ENCODE measurements at places on chromosomes 2 and 18. TPM values are rescaled to one million over a fixed set of nuclear protein-coding genes. Genes with fewer than 3 reads are reported as not detected.

Gene PRSS56
- total RNA-seq, result not detected

Gene RESP18
- total RNA-seq, result not detected

Gene CENPA
- 1.7 TPM for total RNA-seq

Gene GIGYF2
- total RNA-seq, result 82.1 TPM

DNA sequence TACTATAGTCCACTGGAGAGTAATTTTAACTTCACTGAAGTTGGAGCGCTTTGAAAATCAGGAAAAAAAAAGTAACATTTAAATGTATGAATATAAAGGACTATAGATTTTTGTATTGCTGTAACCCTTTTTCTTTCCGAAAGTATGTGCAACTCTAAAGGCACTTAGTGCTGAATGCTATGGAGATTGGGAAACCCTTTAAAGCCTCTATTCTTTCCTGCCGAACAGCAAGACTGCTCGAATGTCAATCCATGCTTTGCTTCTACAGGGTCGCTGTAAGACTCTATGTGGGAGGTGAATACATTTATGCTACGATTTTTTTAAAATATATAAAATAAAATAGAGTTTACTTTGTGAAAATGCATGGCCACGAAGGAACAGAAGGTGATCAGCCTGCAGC lies 825 bp downstream of the GRB14 start:
- DNase-seq, result no peak

DNA sequence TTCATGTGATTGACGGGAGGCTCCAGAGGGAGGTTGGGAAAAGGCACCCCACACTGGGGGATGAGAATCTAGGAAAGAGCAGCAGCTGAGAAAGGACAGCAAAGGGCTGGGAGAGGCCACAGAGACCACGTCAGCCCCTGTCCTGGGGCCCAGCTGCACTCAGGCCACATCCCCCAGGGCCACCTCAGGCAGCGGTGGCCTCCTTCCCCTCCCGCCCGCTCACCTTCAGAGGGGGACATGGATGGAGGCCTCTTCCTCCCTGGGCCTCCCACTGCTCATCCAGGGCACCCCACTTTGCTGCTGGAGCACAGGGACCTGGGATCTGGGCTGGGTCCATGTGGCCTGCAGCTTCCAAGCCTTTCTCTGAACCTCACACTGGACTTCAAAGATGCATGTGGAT lies 199.8 kb upstream of the HDAC4 start:
- no peak for DNase-seq

DNA sequence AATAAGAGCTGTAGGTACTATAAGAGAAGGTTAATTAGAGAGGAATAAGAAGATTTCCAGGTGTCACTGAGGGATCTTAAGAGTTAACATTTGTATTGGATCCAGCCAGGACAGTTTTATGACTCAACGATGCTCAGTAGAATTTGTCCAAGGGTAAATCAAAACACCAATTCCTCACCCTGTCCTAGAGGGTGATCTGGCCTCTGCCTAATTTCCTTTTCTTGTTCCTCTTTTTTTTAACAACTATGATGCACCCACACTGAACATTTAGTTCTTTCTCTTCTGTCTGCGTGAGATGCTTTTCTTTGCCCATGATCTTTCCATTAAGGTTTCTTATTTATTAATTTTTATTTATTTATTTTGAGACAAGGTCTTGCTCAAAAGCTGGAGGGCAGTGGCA lies 92.0 kb downstream of the PMS1 start:
- no peak for DNase-seq

DNA sequence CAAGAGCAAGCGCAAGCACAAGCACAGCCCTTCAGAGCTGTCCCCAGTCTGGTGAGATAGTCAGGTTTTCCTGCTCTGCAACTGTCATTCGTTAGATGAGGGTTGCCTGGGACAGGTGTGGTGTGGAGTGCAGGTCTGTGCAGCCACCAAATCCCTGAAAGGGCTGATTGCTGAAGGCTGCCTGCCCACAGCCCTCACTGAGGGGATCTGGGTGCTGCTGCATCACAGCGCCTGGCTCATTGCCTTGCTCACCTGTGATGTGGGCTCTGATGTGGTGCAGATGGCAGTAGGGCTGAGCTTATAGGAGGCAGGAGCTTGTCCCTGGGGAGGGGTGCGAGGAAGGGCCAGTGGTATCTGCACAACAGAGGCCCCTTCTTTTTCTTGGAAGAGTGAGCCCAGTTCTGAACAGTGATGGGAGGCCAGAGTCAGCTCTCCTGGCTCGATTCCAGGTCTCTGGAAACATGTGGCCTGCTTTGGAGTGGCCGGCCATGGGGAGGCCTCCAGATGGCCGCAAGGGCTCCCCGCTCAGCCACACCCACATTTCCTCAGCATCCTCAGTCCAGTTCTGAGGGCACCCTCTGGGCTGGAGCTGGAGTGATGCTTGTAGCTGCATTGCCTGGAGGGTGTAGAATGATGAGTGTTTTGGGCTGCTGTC lies 11.4 kb downstream of the UBE2F start:
- DNase-seq, result peak; percentile 12

DNA sequence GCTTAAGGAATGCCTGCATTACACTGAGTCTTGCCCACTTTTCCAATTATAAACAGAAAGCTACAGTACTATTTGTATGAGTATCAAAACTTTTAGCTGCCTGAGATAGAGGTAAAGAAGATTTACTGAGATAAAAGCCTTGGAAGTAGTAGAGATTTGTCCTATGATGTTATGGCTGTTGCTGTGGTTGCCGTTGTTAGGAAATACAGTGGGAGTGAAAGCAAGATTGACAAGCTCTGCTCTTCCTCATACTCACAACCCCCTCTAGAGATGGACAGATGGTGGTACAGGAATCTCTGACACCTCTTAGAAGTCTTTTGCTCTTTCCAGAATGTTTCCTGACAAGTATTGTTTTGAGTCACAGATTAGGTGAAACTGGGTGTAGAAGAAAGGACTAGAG lies 242.5 kb downstream of the RPIA start:
- no peak for DNase-seq

DNA sequence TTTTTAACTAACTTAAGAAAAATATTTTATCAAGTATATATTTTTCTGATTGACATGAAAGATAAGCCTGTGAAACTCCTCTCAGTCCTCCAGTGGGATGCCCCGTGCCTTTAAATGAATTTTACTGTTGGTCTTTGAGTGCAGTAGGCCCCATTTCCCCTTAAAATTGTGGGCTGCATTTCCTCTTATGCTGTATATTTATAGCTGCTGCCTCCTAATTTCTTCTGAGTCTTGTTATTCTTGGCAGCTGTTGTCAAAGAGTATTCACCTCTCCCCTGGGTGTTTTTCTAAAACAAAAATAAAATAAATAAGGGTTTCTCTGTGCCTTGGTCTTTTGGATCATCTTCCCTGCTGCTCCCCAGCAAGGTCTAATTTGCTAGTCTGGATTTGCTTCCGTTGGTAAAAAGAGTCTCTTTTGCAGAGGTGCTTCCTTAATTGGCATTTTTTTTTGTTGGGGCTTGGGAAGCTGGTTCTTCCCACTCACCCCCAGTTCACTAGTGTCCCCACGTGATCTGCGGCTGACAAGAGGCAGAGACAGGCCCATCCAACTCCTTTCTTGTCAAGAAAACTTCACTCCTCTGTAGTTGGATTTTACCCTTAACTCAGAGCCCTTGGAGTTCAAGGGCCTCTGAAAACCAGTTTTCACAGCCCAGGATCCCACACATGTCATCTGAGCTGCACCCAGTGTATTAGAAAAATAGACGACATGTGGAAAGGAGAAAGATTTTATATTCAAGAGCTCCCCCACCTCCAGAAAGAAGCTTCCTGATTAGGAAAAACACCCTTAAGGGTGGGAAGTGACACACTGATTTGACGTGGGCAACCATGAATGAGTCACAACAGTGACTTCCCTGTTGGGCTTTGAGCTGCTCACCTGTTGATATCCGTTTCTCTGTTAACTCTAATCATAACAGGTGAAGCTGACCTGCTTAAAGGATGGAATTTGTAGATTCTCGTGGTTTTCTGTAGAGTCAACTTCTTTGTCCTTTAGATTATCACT lies 431.5 kb downstream of the DCDC2C start:
- no peak for DNase-seq

DNA sequence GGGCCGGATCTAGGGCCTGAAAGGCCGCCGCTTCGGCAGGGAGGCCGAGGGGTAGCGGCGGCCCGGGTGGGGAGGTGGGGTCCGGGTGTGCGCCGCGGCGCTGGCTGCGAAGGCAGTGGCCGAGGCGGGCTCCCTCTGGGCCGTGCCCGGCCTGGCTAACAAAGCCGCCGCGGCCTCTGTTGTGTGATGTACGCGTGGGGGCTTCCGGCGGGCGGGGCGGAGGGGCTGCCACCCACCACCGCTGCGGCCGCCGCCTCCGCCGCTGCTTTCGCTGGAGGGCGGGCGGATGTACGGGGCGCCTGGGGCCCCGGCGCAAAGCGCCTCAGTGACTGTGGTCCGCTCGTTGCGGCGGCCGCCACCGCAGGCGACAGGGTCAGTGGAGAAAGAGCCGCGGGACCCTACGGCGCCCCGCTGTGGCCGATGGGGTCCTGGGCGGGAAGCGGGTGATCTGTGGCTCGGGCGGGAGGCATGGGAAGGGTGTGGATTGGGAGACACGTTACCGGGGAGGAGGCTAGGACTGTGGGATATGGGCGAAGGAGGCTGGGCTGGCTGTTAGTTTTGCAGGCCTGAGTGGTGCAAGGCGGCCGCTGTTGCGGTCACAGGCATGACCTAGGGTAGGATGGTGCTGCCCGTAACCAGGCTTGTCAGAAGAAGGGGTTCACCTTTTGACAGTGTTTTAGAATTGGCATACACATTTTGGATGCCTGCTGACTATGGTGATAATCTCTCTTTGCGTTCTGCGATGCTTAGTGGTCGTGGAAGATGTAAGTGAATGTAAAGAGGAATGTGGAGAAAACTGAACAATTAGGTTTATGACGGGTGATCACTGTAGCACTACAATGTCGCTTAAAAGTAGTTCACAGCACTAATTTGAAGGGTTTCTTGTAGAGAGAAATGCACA lies 662 bp downstream of the BZW1 start:
- peak; percentile 86 for DNase-seq

All from mucosa of descending colon (tissue), 3 donors.